ENCODE measurements at places on chromosomes 16 and 17. TPM values are rescaled to one million over a fixed set of nuclear protein-coding genes. Genes with fewer than 3 reads are reported as not detected.

KREMEN2 gene
- not detected for total RNA-seq

ADAMTS18 gene
- total RNA-seq: 0.16 TPM

MT1G gene
- 78.2 TPM for total RNA-seq

ITGAL gene
- not detected for total RNA-seq
